ENCODE measurements at places on chromosomes 16 and 17.

- DNase-seq: no peak
These were observed 908 bp downstream of the COG4 start for GRCh38 chr16:70522216-70523075.

DNA sequence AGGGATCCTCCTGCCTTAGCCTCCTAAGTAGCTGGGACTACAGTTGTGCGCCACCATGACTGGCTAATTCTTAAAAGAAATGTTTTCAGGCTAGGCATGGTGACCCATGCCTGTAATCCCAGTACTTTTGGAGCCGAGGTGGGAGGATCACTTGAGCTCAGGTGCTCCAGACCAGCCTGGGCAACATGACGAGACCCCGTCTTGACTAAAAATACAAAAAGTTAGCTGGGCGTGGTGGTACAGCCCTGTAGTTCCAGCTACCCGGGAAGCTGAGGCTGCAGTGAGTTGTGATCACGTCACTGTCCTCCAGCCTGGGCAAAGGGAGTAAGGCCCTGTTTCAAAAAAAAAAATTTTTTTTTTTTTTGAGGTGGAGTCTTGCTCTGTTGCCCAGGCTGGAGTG lies 173.1 kb downstream of the SEC14L1 start:
- no peak for DNase-seq

GRCh38 chr16:74682556-74682955 lies 15.9 kb upstream of the RFWD3 start:
- DNase-seq: no peak

GRCh38 chr16:4713663-4714501 lies 20.2 kb downstream of the ANKS3 start:
- DNase-seq: no peak

GRCh38 chr17:68516732-68517131 lies 4.5 kb downstream of the PRKAR1A start:
- no peak for DNase-seq

DNA sequence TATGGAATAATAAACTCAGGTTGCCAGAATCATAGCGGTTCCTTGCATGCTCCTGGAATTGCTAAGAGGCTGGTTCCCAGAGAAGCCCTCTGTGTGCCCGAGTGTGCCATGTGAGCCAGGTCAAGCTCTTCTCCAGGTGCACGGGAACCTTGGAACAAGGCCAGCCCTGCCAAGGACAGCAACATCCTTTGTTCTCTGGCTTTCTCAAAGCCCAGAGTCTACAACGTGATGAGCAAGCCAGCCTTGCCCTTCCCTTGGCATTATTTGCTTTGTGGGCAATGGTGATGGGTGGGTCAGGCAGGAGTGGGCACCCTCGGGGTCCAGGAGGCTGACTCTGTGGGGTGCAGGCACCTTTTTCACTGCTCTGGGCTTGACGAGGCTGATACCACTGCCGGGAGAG lies 14.2 kb upstream of the SEC14L1 start:
- DNase-seq: no peak

DNA sequence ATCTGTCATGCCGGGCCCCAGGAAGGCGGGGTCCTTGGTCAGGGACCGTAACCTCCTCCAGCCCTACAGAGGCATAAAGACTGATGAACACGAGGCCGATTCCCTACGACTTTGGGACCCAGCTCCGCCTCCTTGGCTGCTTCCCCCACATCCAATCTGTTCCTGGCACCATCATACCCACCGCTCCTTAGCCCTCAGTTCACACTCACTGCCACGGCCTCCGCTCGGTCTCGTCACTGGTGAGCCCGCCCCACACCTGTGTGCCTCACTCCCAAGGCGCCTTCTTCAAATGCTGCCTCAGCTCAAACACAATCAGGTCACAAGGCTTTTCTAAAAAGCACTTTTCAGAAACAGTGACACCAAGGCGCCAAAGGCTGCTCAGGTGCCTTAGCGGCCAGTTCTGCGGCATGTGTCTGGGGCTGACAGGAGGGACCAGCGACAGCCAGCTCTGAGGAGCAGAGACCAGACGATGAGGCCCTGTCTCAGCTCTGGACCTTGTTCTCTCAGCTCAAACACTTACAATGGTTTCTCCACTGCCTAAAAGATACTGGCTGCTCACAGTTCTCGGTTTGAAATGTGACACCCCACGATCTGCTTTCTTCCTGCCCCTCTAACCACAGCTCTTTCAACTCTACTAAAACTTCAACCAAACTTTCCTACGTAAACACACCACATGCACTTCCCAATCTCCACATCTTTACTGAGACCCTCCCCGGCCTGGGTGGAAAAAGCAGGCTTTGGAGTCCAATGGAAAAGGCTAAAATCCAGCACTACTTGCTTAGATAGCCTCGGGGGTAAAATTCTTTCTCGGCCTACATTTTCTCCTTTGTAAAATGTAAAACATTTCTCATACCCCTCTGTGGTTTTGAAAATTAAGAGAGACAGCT lies 33.2 kb downstream of the CYB5D2 start:
- DNase-seq: no peak

- DNase-seq: no peak
These were observed 4.0 kb upstream of the ZNF768 start for GRCh38 chr16:30530163-30531037.

- DNase-seq: no peak
These were observed 61.4 kb upstream of the TBX2 start for GRCh38 chr17:61338000-61338798.

- DNase-seq: no peak
These were observed 8.6 kb downstream of the RIPOR1 start for GRCh38 chr16:67537270-67537635.

DNA sequence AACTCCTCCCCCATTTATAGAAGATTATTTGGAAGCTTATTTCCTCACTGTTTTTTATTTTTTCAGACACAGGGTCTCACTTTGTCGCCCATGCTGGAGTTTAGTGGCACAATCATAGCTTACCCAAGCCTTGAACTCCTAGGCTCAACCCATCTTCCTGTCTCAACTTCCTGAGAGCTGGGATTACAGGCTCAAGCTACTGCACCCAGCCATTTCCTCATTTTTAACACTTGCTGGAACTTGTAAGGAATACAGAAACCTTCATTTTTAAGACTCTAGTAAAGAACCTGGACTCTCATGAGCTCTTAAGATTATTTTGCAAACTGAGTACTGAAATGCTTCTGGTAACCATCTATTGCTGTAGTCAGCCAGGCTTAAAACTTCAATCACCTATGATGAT lies 29.9 kb downstream of the KANSL1 start:
- DNase-seq: no peak

DNA sequence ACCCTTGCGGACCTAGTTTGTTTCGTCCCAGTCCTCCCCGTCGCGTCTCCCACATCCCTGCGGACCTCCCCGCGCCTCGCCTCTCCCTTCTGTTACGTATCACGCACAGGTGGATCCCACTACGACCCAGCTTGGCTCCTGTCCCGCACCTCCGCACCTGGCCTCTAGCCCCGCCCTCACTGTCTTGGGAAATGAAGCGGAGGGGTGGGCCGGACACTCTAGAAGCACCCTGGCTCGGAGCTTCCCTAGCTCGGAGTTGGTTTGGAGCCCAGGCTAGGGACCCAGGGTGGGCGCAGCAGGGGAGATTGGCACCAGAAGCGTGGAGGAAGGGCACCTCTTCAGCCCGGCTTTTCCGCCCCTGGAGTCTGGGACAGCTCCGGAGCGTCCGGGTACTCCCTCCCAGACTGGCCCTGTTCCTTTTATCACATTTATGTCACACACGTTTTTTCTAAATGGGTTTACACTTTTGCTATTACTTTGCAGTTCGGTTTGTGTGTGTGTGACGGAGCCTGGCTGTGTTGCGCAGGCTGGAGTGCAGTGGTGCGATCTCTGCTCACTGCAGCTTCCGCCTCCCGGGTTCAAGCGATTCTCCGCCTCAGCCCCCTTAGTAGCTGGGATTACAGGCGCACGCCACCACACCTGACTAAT lies 1.4 kb upstream of the CEMP1 start:
- no peak for DNase-seq

GRCh38 chr16:79267781-79268180 lies 332.8 kb downstream of the MAF start:
- no peak for DNase-seq

DNA sequence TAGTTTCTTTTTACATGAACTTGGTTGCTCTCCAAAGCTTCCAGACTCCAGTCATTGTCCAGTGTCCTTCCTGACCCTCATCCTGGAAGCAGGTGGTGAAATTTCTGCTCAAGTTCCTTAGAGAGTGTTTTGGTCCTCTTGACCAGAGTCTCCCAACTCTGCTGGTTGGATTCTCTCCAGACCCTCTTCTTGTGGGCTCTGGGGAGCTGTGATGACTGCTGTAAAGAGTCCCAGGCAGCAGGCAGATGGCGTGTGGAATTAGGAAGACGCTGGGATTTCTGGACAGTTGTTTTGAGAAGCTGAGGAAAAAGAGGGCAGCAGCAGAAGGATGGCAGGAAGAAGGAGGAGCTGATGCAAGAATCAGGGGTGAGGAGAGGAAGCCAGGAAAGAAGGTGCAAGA lies 1.6 kb upstream of the SEZ6 start:
- no peak for DNase-seq

DNA sequence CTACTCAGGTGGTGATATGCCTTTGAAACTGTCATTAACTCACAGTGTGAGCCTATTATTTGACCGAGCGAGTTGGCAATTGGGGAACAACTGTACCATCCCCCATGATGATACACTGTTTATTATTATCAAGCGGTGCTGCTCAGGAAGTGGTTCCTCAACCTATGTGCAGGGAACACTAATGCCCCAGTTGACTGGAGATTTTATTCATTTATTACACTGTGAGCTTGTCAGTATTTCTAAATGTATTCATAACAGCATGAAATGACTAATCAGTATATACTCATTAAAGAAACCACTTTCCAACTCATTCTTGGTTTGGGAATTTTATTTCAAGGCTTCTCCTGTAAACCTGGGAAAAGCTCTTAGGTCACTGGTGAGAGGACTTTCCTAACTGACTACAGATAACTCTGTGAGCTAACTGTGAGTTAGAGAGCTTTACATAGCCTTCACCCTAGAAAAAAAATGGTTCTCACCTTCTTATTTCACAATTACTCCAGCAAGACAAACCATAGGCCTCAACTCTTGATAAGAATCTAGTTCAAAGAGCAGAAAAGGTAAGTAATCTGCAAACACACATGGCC lies 42.4 kb downstream of the NXPH3 start:
- DNase-seq: no peak

GRCh38 chr17:4913994-4914393 lies 11.1 kb upstream of the CHRNE start:
- no peak for DNase-seq

DNA sequence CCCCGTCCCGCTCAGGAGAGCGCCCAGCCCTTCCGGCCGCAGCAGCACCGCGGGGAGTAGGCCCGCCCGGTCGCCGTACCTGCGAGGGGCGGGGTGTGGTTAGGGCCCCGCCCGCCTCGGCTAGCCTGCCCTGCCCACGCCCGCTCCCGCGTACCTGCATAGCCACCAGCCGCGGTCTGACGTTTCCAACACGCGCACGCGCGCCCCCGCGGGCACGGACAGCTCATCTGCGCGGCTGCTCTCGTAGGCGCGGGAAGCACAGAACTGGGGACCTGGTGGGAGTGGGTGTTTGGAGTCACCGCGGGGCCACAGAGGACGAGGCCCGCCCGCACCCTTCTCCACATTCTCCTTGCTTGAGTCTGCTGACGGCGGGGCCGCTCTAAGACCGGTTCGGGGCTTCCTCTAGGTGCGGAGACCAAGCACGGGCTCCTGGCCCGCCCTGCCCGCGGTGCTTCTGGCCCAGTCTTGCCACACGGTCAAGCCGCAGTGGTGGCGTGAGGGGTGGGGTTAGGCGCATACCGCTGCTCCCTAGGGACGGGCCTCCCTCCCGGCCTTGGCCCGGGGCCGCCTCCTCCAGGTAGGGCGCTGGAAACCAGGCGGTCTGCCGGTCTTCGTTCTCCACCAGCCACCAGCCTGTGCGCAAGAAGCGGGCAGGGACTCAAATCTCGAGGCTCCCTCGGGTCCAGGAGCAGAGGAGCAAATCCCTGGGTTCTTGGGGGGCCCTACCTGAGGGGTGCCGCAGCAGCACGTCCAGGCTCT lies 1.8 kb downstream of the NOXO1 start:
- DNase-seq: no peak

GRCh38 chr17:78268951-78269905 lies 37.8 kb downstream of the TMEM235 start:
- no peak for DNase-seq

DNA sequence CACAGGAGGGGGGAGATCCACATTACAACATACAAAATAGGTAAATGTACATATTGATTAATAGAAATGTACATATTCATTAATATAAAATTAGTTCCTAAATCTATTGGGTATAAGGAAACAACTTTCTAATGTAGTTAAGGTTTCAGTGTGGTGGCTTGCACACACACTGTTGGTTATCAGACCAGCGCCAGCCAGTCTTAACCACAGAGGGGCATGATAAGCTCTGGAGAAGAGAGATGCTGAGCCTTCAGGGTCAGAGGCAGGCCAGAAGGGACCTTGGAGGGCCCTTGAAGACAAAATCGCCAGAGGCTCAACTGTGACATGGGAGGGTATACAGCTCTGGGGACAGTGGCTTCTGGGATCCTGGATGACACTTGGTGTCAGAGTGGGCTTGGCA lies 10.9 kb upstream of the ZFP90 start:
- DNase-seq: no peak

GRCh38 chr17:69914520-69914919 lies 160.5 kb upstream of the KCNJ16 start:
- no peak for DNase-seq

DNA sequence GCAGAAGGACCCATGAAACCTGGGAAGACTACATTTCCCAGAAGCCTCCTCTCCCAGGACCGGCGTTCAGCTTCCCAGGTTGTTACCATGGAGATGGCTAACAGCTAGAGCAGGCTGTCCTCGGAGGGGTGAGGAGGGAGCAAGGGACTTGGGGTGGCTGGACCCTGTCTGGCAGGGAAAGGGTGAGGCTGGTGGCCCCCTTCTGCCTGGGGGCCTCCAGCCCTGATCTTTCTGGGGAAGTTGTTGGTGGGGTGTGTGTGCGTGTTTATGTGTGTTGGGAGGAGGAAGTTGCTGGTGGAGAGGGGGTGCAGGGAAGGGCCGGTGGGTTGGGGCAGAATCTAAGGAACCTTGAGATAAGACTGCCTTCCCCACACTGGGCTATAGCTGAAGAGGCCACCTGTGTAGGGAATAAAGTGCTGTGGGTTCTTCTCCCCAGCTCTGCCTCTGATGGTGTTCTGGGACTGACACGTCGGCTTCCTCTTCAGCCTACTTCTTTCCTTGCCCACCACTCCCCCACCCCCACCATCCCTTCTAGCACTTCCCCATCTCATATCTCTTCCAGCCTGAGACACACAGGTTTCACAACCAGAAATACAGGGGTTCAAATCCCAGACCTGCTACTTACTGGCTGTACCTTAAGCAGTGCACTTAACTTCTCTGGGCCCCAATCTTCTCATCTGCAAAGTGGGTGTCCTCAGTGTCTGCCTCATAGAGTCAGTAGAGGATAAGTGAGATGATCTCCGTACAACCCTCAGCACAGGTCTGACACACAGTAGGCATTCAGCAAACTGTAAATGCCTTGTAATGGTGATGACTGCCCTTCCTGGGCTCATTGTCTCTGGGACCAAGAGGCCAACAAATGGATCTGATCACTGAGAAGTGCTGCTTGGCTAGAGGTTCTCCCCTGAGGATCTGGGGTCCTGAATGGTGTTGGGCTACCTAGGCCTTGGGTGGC lies at the start of gene DRC7:
TSS of gene DRC7 (plus strand) at position 82 of the 955 bp plus-strand sequence. CDS start 3,144 bp downstream, outside the sequence.
- DNase-seq: no peak

GRCh38 chr16:17936766-17937402 lies 399.7 kb downstream of the NPIPA8 start:
- DNase-seq: no peak

GRCh38 chr16:2836646-2837508 lies 6.8 kb downstream of the ZG16B start:
- DNase-seq: no peak

GRCh38 chr17:66717641-66718058 lies 117.3 kb upstream of the CACNG5 start:
- no peak for DNase-seq

- no peak for DNase-seq
These were observed 47.8 kb downstream of the MPRIP start for GRCh38 chr17:17089796-17090641.
